ENCODE measurements at places on chromosomes 5 and 9.

DNA sequence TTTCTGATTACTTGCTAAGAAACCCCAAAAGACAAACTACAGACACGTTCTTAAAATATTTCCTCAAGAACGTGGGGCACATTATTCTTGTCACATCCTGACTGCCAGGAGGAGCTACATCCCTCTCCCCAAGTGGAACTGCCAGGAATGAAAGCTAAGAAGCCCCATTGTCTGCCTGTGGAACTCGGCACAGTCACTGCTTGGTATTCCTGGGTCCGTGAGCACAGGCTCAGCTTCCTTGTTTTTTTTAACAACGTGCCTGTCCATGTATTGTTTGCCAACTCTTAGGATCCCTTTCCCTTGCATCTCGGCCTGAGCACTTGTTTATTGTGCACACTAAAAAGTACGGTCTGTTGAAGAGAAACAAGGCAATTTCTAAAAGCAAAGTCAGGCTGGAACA, 47.0 kb upstream of the SELENOP start:
- no peak for DNase-seq

GRCh38 chr5:170896779-170897178, 35.0 kb downstream of the RANBP17 start:
- DNase-seq, result no peak

DNA sequence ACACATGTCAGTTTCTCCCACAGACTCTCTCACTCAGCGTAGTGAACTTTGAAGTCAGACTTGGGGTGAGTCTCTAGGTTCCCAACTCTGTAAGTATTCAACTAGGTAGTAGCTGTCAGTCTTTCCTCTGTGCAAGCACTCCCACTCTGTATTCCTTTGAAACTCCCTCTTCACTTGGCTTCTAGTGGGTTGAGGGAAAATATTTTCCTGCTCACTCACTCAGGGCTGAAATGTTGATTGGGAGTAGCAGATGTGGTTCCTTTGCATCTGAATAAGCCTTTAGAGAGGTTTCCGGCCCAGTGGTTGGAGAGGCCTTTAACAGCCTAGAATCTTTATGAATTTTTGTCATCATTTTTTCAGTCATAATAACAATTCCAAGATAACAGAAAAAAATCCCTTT, 18.1 kb upstream of the ARRDC3 start:
- DNase-seq, result no peak

DNA sequence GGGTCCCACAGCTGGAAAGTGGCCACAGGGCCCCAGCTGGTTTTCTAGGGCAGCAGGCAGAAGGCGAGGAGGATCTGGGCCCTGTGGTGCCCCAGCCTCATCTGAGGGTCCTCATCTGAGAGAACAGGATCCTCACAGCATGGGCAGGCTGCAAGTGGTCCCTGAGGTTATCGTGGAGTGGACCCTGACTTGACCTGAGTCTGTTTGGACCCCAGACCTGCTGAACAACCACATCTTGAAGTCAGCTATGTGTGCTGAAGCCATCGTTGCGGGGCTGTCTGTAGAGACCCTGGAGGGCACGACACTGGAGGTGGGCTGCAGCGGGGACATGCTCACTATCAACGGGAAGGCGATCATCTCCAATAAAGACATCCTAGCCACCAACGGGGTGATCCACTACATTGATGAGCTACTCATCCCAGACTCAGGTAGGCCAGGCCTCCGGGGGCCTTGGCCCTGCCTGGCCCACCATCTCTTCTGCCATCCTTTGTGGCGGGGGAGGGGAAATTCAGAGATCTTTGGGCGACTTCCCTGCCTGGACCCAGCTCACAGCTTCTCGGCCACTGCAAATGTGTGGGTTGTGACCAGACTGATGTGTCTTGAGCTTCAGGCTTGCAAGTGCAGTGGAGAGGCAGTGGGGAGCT, 24.0 kb downstream of the TGFBI start:
- DNase-seq, result no peak

- DNase-seq, result no peak
Observed at GRCh38 chr5:139385061-139386049, 2.3 kb upstream of the SLC23A1 start.

- no peak for DNase-seq
Observed at GRCh38 chr9:134228649-134229048, 64.3 kb upstream of the RNU6ATAC start.

GRCh38 chr5:42284584-42284983, 138.7 kb upstream of the GHR start:
- no peak for DNase-seq

- no peak for DNase-seq
Observed at GRCh38 chr5:113061846-113062780, 85.5 kb downstream of the DCP2 start.
